ENCODE measurements at places on chromosomes 7 and 10.
A peak's percentile ranks its signal among the peaks of the same experiment; 100 is the strongest.

- no peak for DNase-seq
Observed at GRCh38 chr7:144036302-144036885, 12.4 kb upstream of the OR2A5 start.

DNA sequence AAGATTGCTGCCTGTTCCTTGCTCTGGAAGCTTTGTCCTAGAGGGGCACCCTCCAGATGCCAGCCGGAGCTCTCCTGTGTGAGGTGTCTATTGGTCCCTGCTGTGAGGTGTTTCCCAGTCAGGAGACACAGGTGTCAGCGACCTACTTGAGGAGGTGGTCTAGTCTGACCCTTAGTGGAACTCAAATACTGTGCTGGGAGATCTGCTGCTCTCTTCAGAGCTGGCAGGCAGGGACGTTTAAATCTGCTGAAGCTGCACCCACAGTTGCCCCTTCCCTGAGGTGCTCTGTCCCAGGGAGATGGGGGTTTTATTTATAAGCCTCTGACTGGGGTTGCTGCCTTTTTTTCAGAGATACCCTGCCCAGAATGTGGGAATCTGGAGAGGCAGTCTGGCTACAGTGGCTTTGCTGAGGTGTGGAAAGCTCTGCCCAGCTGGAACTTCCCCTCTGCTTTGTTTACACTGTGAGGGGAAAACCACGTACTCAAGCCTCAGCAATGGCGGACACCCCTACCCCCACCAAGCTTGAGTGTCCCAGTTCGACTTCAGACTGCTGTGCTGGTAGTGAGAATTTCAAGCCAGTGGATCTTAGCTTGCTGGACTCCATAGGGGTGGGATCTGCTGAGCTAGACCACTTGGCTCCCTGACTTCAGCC is 119.2 kb downstream of the PPP1R9A start:
- no peak for DNase-seq

GRCh38 chr10:33284945-33285344 is 49.5 kb downstream of the NRP1 start:
- DNase-seq: no peak

GRCh38 chr10:63213489-63213888 is 80.4 kb downstream of the NRBF2 start:
- DNase-seq: no peak

DNA sequence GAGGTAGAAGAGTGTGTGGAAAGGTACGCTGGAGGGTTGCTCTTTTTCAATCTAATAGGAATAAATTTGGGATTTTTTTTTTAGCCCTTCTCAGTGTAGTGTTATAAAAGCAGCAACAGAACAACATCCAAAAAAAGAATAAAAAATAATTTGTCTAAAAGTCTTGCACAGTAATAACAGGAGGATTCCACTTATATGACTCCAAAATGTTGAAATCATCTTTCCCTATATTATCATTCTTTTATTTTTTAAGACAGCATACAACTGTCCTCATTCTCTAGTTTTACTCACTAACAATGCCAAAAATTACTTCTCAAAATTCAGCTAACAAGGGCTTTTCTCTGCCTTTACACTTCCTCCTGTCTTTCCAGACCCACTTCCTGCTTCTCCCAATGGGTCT is 27.8 kb downstream of the IL2RA start:
- DNase-seq: no peak

- DNase-seq: no peak
Observed at GRCh38 chr10:36171556-36171952, 529.5 kb upstream of the FZD8 start.

DNA sequence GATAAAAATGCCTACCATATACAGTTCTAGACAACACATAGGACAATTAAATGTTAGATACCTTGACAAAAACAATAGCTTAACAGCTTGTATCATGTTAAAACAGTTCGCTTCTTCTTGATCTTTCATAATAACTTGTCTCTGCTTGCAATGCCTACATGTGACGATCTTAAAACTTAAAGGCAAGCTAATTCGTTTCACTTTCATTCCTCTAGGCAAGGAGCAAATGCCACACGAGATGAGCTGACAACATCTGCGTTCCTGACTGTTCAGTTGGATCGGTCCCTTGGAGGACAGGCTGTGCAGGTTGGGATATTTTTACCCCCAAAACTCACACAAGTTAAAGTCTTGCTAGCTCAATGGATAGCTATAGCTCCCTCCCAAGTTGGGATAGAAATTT is 51.6 kb upstream of the ARL4A start:
- DNase-seq: peak; percentile 39

All from activated CD4-positive, alpha-beta T cell treated with anti-CD3 and anti-CD28 coated beads, Interleukin-10, Interleukin-2, amounts not matched to agents 100 ng/mL and 50 ng/mL, durations not matched to agents 16 hours and 8 hours (primary cell).